HCT116 (cell line): ENCODE measurements at places on chromosomes 16 and 17.

GRCh38 chr16:47713225-47713595 is 252.1 kb downstream of the PHKB start:
- no peak for DNase-seq

GRCh38 chr16:68948230-68948910 is 105.0 kb downstream of the TANGO6 start:
- DNase-seq: no peak

DNA sequence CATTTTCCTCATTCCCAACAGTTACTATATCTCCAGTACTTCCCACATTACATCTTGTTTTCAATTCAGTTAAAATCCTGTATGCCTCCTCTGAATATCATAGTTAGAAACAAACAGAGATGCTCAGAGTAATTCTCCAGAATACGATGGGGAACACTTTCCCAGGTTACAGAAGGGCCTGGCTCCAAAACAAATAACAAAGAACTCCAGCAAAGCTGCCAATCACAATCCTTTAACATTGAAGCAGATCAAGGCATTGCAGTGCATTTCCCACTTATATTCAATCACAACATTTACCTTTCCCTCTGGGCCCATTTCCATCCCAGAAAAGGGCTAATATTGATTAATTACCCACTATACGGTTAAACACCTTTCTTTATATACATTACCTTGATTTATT is 29.4 kb upstream of the PMFBP1 start:
- DNase-seq: no peak

GRCh38 chr17:40556198-40556661 is 9.0 kb downstream of the CCR7 start:
- DNase-seq: no peak

- DNase-seq: peak; percentile 99
Observed at GRCh38 chr17:7687908-7688807, at the start of gene WRAP53. TSS of gene WRAP53 (plus strand) at chr17:7688477. CDS start at chr17:7688649, 172 bp downstream.

GRCh38 chr17:77513045-77513444 is 372.3 kb downstream of the SEC14L1 start:
- no peak for DNase-seq

- no peak for DNase-seq
Observed at GRCh38 chr17:61221181-61221580, 178.5 kb upstream of the TBX2 start.

GRCh38 chr17:37470181-37470580 is 19.5 kb upstream of the DUSP14 start:
- no peak for DNase-seq

DNA sequence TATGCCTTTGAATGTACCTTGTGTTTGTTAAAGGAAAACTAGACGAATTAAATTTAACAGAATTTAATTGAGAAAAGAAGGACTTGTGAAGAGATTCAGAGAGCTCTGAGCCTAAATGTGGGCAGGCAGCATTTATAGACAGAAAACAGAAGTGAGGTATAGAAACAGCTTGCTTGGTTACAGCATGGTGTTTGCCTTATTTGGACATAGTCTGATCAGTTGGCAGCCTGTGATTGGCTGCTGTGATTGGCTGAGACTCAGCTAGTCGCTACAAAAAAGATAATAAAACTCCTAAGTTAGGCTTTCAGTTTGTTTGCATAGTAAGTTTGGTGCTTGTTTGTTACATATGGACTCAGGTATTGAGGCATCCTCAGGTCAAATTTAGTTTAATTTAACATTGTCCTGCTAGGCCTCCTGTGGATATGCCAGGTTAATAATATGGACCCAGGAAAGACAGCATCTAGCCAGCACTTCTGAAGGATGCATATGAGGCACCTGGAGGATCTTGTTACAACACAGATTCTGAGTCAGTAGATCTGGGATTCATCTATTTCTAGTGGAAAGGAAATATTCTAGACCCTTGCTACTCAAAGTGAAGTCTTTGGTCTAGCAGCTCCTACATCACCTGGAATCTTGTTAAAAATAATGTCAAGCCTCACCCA is 43.4 kb downstream of the SLFN5 start:
- DNase-seq: no peak

- no peak for DNase-seq
Observed at GRCh38 chr17:22669721-22670120, 977.4 kb downstream of the KCNJ18 start.

DNA sequence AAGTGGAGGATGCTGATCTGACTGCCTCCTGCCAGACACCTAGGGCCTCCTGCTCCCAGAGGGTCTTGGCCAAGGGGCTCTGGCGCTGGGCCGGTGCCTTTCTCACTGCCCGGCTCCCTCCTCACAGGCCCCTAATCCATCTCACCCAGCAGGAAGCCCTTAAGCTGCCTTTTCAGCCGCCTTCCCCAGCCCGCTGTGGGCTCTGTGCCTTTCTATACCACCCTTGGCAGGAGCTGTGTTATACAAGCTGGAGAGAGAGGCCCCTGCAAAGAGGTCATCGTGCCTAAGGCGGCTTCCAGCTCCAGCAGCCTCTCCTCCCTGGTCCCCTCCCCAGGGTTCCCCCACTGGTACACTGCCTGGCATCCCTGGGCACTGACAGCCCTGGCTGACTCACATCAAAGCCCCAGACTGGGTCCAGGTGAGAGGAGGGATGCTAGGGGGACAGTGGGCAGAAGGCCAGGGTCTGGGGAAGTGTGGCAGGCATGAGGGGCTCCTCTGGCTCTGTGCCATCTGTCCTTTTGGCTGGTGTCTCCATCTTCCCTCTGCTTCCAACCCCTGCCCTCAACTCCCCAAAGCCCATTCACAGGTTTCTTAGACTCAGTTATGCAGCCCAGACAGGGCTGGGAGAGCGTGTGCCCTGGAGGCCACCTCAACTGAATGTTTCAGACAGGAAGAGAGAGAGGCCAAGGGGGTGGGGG is 15.3 kb upstream of the FZD2 start:
- DNase-seq: no peak

DNA sequence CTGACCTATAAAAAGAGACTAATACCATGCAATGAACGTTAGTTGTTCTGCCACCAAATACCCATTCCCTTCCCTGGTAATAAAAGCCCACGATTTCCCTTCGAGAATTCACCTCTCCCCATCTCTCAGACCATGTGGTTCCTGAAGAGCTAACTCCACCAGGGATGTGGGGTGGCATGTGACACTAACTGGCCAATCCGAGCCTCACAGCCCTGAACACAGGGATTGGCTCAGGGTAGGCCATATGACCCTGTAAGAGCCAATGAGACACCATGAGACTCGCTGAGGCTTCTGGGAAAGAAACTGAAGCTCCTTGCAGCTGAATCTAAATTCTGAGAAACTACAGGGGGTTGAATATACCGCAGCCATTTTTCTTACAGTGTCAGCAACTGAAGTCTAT is 21.1 kb downstream of the HELZ start:
- DNase-seq: no peak
